Myocyte (in vitro differentiated cells): ENCODE measurements at places on chromosomes 6 and 20. TPM values are rescaled to one million over a fixed set of nuclear protein-coding genes. Genes with fewer than 3 reads are reported as not detected.

The SLC22A7 gene
- not detected in 2 replicates for total RNA-seq

The CDSN gene
- total RNA-seq: 0.16 TPM in 1 of 2 replicates, not detected in the other

The KCNK15 gene
- not detected in 2 replicates for total RNA-seq

The DHX35 gene
- 10.5 and 14.0 TPM in 2 replicates for total RNA-seq

The DEFB124 gene
- not detected in 2 replicates for total RNA-seq

The RIMS4 gene
- not detected in 2 replicates for total RNA-seq

The PARD6B gene
- 0.19 and 0.47 TPM in 2 replicates for total RNA-seq

The FNDC1 gene
- 0.16 TPM in 1 of 2 replicates, not detected in the other for total RNA-seq

The PBOV1 gene
- total RNA-seq: not detected in 2 replicates

The PI3 gene
- total RNA-seq: not detected in 2 replicates

The MTG2 gene
- 35.1 and 39.5 TPM in 2 replicates for total RNA-seq

The PRICKLE4 gene
- 1.3 and 3.5 TPM in 2 replicates for total RNA-seq

The ARFGEF3 gene
- 0.03 and 0.05 TPM in 2 replicates for total RNA-seq

DNA sequence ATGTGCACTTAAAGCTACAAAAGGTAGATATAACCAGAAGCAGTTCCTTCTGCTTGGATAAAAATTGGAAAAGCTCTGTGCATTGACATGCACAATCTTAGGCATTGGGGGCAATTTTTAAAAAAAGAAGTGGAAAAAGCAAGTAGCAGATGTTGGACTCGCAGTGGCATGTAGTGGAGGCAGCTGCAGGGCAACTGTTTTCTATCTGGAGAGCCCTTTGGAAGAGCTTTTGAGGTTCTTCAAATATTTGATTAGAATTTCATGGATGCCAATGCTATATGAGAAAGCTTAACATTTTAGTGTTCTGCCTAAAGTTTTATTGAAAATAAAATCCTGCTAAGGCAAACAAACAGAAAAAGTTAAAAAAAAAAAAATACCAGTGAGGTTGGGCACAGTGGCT lies 388.3 kb upstream of the RNF217 start:
- DNase-seq: peak; percentile 9

DNA sequence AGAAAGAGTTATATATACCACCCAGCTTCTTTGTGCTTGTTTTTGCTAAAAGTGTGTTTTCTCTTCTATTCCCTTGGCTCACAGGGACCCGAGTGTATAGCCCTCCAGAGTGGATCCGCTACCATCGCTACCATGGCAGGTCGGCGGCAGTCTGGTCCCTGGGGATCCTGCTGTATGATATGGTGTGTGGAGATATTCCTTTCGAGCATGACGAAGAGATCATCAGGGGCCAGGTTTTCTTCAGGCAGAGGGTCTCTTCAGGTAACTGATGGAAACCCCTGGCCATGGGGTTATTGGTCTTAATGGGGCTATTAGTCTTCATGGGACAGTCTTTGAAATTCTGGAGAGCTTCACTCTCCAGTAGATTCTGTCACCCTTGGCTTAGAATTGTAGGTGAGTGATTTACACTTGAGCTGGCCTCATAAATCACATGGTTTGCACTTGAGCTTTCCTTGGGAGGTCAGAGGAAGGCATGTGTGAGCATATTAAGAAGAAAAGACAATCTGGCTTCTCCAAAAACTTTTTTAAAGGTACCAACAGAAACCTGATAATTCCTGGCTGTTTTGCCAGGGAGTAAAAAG lies 3.0 kb downstream of the PIM1 start:
- no peak for DNase-seq

GRCh38 chr20:33896509-33896908 lies 85.4 kb downstream of the CHMP4B start:
- DNase-seq: peak; percentile 59

DNA sequence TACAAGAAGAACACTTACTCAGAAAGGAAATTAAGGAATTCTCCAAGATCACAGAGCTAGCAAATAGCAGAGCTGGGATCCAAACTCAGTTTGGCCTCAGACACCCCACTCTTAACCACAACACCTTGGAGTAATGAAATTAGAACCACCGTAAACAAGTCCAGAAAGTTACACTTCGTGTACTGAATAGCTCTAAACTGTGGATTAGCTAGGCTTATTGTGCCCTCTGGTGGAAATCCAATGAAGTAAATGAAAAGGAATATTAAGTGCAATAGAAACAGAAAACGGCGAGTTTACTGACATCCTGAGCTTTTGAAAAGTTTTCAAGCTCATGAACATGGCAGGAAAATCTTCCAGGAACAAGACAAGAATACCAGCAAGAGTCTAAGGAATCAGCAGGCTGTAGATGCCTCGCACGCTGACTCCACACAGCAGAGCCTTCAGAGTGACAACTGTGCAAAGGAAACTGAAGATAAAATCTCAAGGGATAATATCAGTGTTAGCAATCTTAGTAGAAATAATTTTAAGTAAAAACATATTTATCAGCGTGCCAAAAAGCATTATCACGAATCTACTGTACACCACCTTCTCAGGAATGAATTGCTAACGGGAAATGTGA lies 34.6 kb downstream of the FBXO5 start:
- DNase-seq: peak; percentile 67

DNA sequence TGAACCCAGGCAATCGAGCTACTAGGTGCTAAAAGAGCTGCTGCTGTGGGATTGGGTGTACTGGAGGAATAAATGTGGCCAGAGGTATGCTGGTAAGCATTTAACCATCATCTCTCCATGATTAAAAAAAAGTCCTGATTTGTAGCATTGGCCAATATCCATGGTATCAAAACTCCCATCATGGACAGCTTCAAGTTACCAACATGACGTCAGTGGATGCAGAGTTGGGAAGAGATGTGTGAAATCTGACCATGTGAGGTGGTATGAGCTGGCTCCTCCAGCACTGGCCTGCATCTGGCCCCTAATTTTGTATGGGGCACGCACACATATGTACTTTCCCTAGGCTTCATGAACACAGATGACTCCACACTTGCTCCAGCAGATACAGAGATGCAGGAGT lies 11.7 kb downstream of the BPIFB4 start:
- no peak for DNase-seq

- no peak for DNase-seq
Measured at GRCh38 chr6:21085211-21085610, 508.3 kb upstream of the SOX4 start.

DNA sequence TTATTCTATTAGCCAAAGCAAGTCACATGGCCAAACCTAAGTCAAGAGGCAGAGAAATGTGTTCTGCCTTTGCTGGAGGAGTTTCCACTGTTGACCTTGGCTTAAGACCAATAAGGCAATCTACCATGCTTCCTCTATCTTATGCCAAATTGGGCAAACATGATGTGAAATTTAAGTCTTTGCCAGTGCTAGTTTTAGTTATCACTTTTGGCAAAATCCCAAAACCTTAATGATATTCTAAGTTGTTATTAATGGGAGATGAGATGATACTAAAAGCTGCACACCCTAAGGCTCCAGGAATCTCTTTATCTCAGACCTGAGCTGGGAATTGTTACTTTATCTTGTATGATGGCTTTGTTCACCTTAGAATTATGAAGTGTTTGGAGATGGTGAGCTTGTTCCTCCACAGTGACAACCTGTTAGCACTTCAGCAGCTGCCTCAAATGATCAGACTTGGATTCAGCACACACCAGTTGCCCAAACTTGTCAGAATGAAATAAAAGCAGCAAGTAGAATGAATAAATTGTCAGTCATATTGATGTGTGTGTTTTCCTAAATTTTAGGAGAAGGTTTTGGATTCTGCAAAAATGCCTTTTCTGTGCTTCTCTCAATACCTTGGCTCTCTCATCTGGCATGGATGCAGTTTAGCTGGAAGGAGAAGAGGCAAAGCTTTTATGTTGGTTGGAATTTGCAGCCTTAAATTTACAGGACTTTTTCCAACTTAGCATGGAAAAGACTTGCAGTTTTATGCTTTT lies 49.3 kb downstream of the RIN2 start:
- peak; percentile 71 for DNase-seq

GRCh38 chr6:1334684-1335083 lies 22.8 kb downstream of the FOXQ1 start:
- DNase-seq: no peak

- peak; percentile 73 for DNase-seq
Measured at GRCh38 chr6:14711056-14711703, 534.7 kb upstream of the JARID2 start.

DNA sequence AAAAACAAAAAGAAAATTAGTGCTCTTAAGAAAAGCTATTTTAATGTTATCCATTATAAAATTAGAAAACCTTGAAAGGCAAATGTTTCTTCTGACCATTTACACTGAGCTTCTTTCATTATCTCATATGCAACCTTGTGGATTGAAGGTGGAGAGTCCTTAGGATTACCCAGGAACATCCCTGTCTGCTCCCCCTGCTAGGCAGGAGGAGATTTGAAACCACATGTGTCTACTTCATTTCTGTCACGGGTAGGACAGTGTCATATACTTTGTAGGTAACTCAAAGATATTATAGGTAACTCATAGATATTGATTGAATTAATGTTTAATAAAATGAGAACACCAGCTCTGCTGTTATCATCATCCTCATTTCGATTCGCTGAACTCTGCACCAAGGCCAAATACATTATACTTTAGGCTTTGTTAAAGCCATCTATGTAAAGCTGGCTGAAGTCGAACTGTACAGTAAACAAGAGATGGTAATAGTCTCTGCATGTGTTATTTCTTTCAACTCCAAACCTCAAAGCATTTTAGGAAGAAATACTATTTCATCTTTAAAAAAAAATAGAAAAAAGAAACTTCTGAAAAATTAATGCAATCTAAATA lies 49.5 kb downstream of the HDAC2 start:
- DNase-seq: no peak

- DNase-seq: no peak
Measured at GRCh38 chr6:98836962-98837944, 2.9 kb downstream of the POU3F2 start.

DNA sequence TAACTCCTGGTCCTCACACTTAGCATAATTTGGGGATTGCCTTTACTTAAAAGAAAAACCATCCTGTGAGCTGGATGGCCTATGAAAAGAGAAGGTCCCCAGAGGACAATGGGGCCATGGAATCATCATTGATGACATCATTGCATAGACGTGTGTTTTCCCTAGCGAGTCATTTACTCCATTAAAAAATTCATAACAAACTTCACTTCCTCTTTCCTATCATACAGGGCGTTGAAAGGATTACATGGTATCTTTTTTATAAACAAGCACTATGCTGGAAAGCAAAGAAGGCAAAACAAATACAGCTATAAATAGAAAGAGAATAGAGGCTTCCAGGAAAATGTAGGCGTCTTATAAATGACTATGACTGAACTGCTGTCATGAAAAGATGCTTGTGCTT lies 11.3 kb upstream of the COL12A1 start:
- peak; percentile 39 for DNase-seq

GRCh38 chr6:134714679-134715078 lies 235.2 kb downstream of the ALDH8A1 start:
- DNase-seq: peak; percentile 29

GRCh38 chr6:1865585-1865984 lies 255.9 kb downstream of the FOXC1 start:
- DNase-seq: no peak

DNA sequence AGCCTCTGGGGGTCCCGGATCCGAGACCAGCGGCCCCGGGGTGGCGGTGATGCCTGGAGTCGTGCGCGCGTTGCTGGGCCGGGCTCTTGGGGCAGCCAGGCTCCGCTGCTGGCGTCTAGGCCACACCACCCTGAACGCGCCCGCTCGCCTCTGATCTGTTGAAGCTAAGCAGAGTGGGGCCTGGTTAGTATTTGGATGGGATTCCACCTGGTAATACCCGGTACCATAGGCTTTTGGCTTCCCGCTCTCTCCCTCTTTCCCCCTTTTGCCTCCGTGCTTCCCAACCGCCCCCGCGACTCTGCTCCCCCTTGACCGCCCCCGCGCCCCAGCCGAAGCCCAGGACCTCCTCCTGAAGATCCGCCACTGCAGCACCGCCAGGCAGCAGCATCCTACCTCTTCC lies 1383.5 kb upstream of the DEFB115 start:
- DNase-seq: peak; percentile 45

DNA sequence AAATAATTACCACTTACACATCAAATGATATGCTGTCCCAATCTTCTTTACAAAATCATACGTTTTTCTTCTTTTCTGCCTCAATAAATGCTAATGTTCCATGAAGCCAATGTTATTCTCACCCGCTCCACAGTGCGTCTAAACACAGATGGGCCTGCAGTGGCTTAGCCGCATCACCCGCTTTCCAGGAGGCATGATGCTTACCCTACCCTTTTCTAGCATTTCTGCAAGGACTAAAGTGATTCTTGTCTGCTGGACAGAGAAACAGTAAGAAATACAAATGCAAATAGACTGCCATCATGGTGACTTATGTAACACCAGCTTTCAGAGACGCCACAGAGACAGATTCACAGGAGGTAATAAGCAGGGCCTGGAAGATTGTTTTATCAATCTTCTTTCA lies 104.4 kb downstream of the RNASET2 start:
- DNase-seq: no peak

DNA sequence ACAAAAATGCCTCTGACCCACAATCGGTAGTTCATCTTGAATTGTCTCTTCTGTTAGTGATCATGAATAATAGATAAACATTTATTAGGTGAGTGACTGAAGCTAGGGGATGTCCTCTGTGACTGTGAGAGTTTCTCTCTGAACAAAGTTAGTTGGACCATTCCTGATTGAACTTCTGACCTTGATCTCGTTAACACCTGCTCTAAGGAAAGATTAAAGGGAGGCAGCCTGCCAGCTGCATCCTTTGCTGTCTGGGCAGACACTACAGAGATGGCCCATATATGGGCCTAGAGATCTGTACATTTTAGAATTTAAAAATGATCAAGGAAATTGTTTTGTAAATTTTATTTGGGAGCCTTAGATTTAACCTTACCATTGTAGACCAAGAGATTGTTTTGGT lies 27.3 kb downstream of the MAPK14 start:
- no peak for DNase-seq

GRCh38 chr6:63560801-63561287 lies 11.4 kb upstream of the LOC128125822 start:
- DNase-seq: peak; percentile 35

DNA sequence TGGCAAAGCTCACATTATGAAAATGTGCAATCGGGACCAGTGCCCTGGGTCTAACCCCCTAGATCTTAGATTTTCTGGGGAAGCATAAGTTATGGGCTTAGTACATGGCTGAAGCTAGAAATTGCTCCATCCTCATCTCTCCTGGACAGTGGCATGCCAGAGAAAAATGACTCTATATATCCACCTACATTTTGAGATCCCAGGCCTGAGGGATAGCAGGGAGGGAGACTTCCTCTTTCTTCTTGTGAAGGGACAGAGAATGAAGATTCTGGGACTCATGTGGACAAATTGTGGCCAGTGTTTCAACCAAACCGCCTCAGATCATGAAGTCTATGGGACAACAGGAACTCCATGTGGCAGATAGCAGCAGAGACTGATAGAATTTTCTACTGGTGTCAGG lies 35.4 kb downstream of the GSTA2 start:
- DNase-seq: no peak

DNA sequence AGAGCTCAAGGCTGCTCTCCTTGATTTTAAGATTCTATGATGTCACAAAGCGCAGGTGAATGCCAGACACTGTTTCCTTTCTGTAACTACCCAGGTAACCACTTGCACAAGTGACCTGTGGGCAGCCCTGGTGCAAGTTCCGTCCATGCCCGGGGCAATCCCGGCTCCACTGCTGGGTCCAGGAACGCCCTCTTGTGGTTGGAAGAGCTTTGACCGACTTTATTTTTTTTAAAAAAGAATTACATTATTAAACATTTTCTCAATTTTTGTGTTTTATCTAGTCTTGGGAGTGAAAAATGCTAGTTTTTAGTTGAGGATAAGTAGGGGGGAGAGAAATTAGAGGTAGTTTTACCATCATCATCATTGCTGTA lies 695.2 kb downstream of the QKI start:
- peak; percentile 77 for DNase-seq
